ENCODE measurements at places on chromosomes 3 and 15.

GRCh38 chr3:87090631-87091030 lies 99.7 kb upstream of the VGLL3 start:
- no peak for DNase-seq

GRCh38 chr3:32256206-32256605 lies 17.7 kb downstream of the CMTM8 start:
- no peak for DNase-seq

GRCh38 chr15:50452927-50453326 lies 28.7 kb downstream of the USP8 start:
- DNase-seq, result no peak

DNA sequence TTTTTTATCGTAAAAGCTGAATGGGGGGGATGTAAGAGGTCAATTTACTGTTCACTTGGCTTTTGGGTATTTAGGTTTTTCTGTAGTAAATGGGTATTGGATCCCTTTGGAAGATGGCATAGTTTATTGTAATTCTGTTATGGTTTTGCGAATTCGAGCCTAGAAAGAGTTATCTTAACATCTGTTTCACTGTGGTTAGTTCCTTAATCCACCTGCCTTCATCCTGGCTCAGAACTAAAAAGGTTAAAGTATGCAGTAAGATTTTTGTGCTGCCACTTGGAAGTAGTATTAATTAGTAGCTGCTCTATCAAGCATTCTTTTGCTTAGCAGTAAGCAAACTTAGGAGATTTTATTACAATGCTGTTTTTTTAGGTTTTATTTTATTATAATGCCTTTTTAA lies 62.4 kb downstream of the ARIH1 start:
- no peak for DNase-seq

GRCh38 chr15:42908538-42908937 lies 12.0 kb downstream of the TTBK2 start:
- DNase-seq, result no peak

GRCh38 chr3:123939706-123940105 lies 21.3 kb downstream of the CCDC14 start:
- DNase-seq, result no peak

DNA sequence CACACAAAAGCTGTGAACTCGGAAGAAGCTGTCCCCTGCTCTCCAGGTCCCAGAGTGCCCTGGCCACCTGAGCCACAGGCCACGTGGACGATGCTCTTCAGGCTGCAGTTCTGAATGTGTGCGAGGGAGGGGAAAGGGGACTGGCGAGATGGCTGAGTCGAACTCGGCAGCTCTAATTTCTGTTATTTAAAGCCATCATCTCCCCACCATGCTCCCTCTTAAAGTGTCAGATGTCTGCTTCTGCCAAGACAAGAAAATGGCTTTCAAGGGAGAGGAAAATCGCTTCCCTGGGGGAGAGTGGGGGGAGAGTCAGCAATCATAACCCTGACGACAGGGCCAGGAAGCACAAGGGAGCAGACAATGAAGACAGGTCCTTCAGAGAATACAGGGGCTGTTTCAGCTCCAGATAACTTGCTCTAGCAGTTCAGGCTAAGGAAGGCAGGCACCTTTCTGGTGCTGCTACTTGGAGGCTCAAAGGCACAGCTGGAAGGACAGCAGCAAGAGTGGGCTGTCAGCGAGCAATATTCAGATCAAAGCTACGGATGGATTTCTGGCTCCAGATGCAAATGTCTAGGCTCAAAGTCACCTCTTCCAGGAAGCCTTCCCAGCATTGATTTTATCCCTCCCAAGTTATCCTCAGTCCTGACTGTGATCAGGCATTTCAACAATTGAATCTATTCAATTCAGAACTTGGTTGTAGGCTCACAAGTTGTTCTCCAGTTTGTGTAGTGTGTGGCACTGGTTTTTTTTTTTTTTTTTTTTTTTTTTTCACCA lies 15.5 kb upstream of the CCDC33 start:
- DNase-seq, result no peak

DNA sequence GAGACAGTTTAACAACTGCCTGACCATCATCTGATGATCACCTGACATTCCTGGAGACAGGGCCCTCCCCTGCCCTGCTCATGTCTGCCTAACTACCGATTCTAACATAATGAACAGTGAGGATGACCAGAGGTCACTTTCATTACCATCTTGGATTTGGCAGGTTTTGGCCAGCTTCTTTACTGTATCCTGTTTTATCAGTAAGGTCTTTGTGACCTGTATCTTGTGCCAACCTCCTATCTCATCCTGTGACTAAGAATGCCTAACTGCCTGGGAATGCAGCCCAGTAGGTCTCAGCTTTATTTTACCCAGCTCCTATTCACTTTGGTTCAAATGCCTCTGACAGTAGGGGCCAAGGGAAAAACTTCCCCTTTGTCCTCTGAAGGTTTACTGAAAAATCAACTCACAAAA lies 40.2 kb downstream of the METTL6 start:
- no peak for DNase-seq

DNA sequence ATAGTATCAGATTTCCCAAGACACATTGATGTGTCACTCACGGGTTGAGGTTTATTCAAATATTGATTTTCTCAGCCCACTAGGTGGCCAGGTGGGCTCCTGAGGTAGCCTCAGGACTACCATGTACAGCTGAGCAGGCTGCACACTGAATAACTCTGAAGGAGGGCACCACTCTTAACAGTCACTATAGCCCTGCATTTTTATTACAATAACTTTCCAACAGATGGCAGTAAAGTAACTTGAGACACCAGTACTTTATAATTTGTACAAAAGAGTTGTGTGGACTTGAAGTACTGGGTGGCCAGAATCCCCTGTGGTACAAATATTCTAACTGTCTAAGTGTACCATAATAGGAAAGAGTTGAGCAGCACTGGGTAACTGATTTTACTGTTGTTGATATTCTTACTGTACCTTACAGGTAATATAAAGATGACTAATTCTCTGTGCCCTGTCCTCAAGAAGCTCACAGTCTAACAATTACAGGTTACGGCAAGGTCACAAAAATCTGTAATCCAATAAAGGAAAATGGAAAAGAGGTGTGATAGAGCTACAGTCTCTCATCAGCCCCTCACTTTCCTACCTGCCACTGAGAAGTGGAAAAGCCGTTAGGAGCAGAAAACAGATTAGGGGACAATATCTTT lies 76.0 kb downstream of the ETFA start:
- DNase-seq, result peak; percentile 49

GRCh38 chr3:178084938-178085816 lies 451.1 kb upstream of the KCNMB2 start:
- DNase-seq, result no peak

Data from suppressor macrophage treated with lipopolysaccharide for 4 hours (primary cell).